ENCODE measurements at places on chromosomes 1 and 21.

DNA sequence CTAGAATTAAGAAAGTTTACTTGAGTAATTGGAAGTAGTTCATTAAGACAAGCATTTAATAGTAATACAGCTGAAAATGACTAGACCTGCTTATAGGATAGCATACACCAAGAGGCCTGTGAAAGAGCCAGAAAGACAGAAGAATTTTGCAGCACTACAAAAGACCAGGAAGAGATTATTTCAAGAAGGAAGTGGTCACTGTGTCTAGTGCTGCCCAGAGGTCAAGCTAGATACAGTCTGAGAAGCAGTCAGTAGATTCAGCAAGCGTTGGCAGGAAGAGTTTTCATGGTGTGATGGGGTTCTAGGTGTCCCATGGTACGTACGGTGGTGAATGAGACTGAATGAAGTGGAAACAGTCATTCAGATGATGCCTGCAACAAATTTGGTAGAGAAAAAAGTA, 31.5 kb downstream of the RGS8 start:
- no peak for DNase-seq

GRCh38 chr1:159201642-159202041, 3.0 kb upstream of the ACKR1 start:
- no peak for DNase-seq

- DNase-seq: no peak
These were observed 13.1 kb downstream of the FGGY start for GRCh38 chr1:59309795-59310548.

- DNase-seq: no peak
These were observed 657.6 kb upstream of the CXADR start for GRCh38 chr21:16855164-16855667.

DNA sequence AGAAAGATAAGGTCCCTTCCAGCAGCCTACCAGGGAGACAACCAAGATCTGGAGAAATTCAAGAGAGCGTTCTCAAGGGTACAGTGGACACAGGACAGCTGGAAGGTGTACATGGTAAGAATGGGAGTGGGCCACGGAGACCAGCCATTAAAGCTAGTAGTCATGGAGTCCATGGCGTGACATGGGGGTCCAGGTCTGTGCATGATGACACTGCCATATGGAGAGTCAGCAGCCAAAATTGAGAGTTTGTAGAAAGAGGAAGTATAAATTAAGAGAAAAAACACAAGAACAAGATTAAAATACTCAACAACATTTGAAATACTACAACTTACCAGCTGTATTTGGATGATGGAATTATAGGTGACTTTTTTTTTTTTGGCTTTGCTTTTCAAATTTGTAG, 7.9 kb upstream of the LORICRIN start:
- no peak for DNase-seq

- DNase-seq: no peak
These were observed 489.3 kb upstream of the RUNX1 start for GRCh38 chr21:35538386-35538785.

DNA sequence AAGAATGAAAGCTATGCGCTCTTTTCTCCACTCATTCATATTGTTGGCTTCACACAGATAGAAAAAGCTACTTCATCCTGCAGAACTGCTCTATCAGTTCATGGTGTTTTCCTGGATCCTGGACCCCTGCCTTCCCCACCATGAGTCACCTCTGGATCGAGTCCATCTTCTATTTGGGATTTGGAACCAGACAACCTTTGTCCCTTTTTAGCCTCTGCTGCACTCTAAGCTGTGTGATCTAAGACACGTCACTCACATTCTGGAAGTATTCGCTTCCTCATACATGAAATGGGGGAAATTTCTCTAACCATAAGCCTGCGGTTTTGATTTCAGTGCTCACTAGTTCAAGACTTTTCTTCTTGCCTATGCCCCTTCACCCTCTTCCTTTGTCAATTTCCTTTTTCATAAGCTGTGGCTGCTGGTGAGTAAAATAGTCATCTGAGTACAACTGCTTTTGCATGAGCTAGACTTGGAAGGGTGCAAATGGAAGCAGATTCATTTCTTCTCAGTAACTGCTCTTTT, 14.1 kb upstream of the DEGS1 start:
- DNase-seq: no peak

DNA sequence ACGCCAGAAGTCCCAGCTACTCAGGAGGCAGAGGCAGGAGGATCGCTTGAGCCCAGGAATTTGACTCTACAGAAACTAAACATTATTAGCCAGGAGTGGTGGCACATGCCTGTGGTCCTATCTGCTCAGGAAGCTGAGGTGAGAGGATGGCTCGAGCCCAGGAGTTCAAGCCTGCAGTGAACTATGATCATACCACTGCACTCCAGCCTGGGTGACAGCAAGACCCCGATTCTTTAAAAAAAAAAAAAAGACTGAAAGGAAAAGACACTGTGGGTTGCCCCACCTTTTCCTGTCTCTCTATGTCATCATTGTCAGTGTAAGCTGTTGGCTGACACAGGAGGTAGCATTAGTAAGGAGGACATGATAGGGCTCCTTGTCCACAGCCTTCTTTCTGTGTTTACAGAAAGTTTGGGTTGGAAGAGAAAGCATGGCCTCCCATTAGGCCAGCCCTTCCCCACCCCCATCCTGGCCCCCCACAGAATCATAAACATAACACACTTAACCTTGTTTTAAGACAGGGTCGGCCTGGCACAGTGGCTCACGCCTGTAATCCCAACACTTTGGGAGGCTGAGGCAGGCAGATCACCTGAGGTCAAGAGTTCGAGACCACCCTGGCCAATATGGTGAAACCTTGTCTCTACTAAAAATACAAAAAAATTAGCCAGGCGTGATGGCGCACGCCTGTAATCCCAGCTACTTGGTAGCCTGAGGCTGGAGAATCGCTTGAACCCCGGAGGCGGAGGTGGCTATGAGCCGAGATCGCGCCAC, 20.6 kb upstream of the RCAN3 start:
- DNase-seq: no peak

GRCh38 chr21:46077674-46078101, 20.2 kb upstream of the COL6A2 start:
- no peak for DNase-seq

GRCh38 chr21:24093032-24093431, 1514.2 kb downstream of the MRPL39 start:
- DNase-seq: no peak

DNA sequence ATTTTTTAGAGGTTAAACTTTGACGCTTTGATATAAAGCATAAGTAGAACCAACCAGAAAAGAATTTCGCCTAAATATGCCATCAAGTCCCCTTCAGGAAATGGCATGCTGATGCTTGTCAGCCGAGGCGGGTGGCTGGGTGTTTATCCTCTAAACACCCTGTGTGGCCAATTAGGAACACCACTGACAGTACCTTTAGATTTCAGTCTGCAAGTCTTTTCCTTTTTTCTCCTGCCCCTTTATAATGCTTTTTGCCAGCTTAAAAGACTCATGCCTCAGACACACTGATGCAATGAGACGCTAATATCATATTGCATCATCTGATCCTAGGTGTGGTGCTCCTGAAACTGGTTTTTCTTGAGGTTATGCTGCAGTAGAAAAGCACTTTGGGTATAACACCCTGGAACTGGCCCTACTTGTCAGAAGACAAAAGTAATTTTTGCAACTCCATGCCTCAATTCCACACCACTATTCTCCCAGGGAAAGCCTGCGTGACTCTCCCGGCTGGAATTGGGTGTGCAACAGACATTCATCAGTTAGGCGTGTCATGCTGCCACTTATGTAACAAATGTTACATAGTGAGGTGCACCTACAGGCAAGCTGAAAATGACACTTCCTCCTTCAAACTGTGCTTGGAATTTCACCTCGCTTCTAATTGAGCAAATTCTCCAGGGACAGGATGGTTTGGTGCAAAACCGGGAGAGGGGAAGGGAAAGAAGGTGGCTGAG, 2.0 kb upstream of the RCC2 start:
- no peak for DNase-seq

- no peak for DNase-seq
These were observed 541.5 kb downstream of the AMY1C start for GRCh38 chr1:104291156-104291555.

GRCh38 chr1:155961937-155962336, 16.4 kb downstream of the ARHGEF2 start:
- peak; percentile 71 for DNase-seq

DNA sequence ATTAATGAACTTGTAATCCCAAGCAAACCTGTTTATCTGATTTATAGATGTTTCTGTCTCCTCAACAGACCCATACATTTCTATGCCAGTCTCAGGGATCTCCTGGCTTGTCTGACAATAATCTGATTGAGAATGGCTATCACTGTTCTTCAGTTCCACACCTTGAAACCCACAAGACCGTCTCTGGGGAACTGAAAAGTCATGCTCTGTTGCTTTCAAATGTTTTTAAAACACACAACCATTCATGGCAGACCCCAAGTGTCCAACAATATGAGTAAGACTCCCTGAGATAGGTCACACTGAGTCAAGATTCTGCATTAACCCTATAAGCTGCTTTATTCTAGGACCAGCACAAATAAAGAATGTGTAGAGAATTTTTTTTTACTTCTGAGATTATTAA, 611.2 kb upstream of the PLXNA2 start:
- DNase-seq: no peak

DNA sequence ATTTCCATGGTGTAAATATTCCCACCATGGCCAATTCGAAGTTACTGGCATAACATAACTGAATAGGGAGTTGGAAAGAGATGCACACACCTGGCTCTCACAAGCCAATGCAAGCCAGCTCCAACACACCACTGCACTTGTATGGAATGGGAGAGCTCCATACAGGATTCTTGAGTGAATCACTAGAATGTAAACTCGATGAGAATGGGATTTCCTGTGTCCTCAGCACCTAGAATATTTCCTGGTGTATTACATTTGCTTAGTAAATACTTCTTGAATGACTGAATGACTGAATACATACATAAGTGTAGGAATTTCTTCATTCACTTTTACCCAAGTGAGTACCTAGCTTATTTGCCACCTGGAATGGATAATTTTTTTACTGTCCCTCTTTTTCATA, 16.2 kb upstream of the PPIE start:
- no peak for DNase-seq

DNA sequence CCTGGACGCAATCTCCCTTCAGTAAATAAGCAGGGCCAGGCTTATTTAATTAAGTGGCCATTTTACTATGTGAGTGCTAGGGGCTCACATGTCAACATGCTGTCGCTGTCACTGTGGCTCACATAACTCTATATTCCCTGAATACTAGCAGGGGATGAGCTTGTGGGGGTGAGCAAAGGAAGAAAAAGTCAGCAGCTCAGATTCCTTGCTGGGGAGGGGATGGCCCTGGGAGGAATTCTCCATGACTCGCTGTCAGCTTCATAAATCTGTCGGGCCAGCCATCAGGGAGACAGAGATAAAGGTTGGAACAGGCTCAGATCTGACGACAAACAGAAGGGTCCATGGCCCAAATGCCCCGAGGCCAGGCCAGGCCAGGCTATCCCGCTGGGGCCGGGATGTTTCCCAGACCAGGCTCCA, 26.0 kb upstream of the PLEKHG5 start:
- DNase-seq: no peak

DNA sequence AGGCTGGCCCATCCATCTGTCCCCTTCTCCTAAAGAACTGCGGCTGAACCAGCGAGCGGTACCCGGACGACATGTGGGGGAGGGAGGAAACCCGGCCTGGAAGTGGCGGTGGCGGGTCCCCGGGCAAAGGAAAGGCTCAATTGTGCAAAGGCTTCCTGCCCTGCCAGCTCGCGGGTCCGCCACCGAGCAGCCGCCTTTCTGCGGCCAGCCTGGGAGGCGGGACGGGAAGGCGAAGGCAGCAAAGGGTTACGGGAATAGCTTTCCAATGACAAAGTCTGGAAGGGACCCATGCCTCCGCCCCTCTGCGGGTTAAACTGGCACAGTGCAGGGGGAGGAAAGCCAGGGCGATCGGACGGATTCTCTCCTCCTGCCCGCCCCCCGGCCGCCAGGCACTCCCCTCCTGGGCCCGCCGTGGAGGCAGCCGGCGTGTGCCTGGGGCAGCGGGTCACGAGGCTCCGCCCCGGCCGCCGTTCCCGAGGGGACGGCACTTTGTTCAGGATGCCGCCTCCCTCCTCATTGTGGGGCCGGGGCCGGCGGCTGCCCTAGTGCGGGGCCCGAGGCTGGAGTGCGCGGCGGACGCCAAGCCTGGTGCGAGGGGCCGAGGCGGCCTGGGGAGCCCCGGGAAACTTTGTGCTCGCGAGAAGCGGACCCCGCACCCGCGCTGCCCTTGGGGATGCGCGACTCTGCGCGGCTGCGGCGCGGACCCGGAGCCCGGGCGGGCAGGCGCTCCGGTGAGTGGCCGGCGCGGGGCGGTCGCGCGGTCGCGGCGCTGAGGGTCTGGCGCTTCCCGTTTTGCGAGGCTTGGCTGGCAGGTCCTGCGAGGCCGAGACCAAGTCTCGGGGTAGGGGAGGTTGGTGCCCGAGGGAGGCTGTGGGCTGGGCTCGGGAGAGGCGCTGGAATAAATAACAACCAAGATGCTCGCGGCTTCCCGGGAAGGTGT, at the start of gene NAV1:
NAV1 (plus strand) TSS at position 516 of the 940 bp plus-strand sequence. CDS start 83,758 bp downstream, outside the sequence.
- peak; percentile 78 for DNase-seq

DNA sequence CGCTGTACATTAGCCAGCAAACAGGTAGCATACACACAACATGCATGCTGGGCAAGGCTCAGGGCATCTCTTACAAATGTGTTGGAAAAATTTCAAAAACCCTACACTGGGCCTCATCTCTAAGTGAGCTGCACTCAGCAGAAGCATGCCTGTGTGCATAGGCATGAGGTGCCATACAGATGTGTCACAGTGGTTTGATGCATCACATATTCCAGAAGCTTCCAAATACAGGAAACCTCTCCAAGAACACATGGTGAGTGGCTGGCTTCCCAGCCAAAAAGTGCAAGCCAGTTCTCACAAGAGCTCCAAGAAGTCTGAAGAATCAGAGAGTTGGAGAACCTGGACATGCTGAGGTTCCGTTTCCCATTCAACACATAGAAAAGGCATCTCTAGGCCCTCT, 58.3 kb downstream of the CD46 start:
- no peak for DNase-seq

DNA sequence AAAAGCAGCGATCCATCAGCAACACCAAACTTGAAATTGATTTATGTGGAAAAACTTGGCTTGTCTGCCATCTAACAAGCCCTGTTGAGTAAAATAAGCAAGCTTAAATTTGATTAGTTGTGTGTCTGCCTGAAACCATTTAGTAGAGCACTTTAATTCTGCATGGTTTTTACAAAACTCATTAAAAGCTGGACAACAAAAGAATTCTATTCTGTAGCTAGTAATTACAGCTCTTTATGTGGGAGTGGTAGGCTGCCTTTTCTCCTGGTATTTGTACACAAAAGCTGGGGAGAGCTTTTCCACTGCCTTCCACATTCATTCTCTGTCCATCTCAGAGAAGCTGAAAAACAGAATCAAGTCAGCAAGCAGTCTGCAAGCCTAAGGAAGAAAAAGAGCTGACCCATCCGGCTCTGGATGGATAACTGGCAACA, 1.7 kb downstream of the ETS2 start:
- no peak for DNase-seq
